Activated CD8-positive, alpha-beta memory T cell treated with anti-CD3 and anti-CD28 coated beads for 48 hours (primary cell): ENCODE measurements at places on chromosomes 5 and 9.

- DNase-seq, result no peak
Measured at GRCh38 chr5:1912951-1913565, 30.3 kb upstream of the IRX4 start.

DNA sequence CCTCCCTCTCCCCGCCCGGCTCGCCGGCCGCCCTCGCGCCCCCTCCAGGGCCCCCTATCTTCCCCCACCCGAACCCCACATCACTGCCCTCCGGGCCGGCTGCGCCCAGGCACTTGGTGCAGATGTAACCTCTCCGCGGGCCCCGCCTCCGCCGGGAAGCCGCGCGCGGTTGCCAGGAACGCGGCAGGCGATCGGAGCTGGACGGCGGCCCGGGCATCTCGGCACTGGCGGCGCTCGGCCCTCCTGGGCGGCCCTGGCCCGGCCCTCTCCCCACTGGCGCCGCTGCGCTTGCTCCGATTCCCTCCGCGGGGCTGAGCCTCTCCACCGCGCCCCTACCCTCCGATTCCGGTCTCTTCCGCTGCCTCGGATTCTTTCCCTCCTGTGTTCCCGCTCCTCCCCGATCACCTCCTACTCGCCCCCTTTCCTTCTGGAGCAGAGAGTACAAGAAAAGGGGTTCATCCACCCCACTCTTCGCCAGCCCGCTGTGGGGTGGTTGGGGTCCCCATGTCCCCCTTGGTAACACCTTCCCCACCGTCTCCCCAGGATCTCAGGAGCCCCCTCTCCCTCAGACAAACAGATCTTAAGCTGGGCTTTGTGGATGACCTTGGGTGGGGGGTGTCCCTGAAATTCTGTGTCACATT, 70.6 kb downstream of the C9orf50 start:
- no peak for DNase-seq

GRCh38 chr5:10511741-10512640, 51.9 kb upstream of the ANKRD33B start:
- no peak for DNase-seq

DNA sequence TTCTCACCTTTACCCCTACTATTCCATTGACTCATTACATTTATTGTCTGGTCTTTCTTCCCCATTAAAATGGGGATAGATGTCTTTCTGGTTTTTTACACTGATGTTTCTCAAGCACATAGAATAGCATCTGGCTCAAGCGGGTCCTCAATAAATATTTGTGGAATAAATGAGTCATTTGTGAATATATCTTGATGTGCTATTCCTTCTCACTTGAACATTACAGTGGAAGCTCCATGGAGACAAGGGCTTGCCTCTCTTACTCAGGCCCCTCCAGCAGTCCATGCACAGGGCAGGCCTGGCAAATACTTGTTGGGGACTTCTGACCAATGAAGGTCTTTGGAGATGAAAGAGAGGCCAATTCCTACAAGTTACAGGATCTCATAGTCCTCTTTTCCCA, 151.7 kb upstream of the TAS2R1 start:
- no peak for DNase-seq

GRCh38 chr5:375336-375920, 53.9 kb downstream of the AHRR start:
- no peak for DNase-seq

GRCh38 chr9:33404788-33405362, 2.5 kb upstream of the AQP7 start:
- DNase-seq, result no peak

- DNase-seq, result no peak
Measured at GRCh38 chr9:130172161-130172857, at the start of gene NCS1. NCS1 (plus strand) TSS chr9:130172404; CDS start chr9:130172664, 260 bp downstream.

DNA sequence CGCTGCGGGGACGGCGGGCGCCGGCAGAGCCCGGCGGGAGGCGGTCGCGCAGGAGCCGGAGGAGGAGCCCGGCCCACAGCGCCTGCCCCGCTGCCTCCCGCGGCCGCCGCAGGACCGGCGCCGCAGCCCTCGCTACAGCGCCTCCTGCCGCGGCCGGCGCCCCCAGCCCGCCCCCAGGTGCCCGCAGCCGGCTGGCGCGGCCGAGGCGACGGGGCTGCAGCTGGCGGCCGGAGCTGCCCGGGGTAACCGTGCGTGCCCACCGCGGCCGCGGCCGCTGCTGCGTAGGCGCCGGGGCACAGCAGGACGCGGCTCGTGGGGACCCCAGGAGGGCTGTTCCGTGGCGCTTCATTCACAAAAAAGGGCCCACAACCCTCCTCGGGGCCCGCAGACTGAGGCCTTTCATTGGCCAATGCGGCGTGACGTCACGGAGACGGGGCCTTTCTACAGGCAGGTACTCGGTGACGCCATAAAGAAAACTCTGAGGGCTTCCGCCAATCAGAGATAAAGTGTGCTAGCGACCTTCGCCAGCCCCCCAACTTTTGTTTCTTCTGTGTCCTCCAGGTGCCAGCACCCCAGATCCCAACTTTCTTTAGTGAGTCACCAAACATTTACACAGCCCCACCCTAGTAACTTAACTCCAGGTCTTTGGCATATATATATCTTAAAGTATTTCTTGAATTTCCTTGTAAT, at the start of gene CDC14B:
CDC14B (minus strand) TSS at position 353 of the 690 bp plus-strand sequence. CDS start 465 bp downstream, outside the sequence.
- DNase-seq, result peak; percentile 62
